Endodermal cell (in vitro differentiated cells): ENCODE measurements at places on chromosomes 1 and 21. TPM values are rescaled to one million over a fixed set of nuclear protein-coding genes. Genes with fewer than 3 reads are reported as not detected.
A peak's percentile ranks its signal among the peaks of the same experiment; 100 is the strongest.

Gene LIN28A
- total RNA-seq, result 867 to 923 TPM (median 893 TPM) in 3 replicates

Gene LMX1A
- total RNA-seq, result 0.13 to 2.7 TPM (median 0.21 TPM) in 3 replicates

Gene C1orf74
- 3.0 and 3.1 TPM in 2 replicates for total RNA-seq

- peak; percentile 59 for DNase-seq
Measured at GRCh38 chr1:67460676-67461500, 30.7 kb upstream of the SERBP1 start.

DNA sequence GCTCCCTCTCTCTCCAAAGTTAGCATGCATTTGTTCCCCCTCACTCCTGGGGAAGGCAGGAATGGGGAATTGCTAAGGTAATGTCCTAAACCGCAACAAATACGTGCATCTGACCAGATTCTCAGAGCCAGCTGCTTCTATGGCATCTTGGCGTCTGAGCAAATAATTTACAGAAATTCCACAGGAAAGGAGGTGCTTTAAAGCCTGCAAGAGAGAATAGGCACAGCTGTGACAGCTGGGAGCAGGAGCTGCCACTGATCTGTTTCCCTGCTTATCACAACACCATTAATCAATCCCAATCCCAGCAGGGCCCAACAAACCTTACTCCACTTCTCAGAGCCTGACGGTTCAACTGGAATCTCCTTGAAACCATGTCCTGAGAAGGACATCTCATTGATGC, 83.5 kb upstream of the ZNF281 start:
- DNase-seq, result no peak

GRCh38 chr1:169110689-169111447, 4.4 kb downstream of the ATP1B1 start:
- no peak for DNase-seq

DNA sequence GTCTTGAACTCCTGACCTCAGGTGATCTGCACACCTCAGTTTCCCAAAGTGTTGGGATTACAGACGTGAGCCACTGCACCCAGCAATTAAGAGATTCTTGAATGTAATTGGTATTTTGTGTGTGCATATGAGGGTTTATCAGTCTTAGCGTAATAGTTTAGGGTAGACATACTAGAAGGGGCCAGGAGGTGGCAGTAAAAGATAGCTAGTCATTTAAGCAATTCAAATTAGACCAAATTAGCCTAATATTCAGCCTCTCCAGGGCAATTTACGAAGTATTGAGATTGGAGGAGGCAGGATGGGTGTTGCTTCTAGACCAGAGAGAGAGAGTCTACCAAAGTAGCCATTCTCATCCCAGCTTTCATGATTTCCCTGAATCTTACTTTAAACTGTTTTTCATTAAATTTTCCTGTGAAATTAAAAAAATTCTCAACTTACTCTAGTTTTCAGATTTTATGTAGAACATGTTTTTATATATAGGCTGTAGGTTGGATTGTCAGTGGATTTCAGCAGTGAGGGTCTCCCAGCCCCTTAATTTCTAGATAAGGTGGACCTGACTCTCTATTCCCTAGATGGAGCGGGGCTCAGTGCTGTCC, 119.7 kb downstream of the HHAT start:
- DNase-seq, result peak; percentile 73

DNA sequence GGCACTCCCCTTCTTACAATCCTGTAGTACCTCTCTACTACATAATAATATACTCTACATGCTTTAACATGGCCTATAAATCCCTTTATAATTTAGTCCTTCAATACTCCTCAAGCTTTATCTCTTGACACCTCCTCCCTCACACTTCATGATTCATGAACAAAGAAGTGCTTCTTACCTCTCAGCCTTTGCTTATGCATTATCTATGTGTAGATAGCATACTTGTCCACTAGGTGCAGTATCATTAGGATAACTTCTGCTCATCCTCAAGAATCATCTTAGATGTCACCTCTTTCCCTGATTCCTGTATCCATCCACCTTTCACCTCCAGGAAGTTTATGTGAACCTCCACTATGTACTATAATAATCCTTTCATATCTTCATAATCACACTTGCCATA, 74.4 kb downstream of the COL24A1 start:
- DNase-seq, result no peak
